ENCODE measurements at places on chromosomes 1 and 21.

- no peak for DNase-seq
Observed at GRCh38 chr1:172673761-172674160, 14.9 kb downstream of the FASLG start.

DNA sequence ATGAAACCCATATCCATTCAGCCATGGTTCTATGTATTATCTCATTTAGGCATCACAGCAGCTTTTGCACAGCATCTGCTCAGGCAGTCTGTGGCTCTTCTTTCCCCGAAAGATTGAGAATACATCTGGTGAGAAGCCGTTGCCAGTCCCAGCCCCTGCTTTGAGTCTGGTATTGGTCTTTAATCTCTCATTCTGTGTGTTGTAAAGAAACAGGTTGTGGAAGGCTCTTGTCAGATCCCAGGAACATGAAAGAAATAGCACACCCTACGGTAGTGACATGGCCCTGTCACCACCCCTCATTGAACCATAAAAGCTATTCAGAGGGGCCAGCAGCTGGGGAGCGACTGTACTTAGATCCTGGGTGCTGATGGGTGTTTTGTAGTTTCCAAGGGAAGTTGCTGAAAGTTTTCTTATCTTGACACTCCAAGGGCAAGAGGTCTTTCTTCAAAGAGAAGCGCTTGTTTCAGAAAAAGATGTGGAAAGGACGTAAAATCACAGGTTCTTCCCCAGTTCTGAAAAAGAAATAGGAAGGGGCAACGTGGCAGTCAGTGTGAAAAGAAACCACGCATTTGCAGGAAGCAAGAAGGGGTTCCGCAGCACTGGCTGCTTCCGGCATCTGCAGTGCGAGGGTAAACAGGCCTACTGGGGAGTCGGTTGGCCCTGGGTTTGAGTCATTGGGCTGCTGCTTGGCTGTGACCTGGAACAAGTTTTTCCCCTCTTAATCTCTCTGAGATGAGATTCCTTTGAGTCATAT lies 145.0 kb downstream of the DHRS3 start:
- no peak for DNase-seq

GRCh38 chr1:18479454-18479853 lies 1.3 kb upstream of the KLHDC7A start:
- no peak for DNase-seq

DNA sequence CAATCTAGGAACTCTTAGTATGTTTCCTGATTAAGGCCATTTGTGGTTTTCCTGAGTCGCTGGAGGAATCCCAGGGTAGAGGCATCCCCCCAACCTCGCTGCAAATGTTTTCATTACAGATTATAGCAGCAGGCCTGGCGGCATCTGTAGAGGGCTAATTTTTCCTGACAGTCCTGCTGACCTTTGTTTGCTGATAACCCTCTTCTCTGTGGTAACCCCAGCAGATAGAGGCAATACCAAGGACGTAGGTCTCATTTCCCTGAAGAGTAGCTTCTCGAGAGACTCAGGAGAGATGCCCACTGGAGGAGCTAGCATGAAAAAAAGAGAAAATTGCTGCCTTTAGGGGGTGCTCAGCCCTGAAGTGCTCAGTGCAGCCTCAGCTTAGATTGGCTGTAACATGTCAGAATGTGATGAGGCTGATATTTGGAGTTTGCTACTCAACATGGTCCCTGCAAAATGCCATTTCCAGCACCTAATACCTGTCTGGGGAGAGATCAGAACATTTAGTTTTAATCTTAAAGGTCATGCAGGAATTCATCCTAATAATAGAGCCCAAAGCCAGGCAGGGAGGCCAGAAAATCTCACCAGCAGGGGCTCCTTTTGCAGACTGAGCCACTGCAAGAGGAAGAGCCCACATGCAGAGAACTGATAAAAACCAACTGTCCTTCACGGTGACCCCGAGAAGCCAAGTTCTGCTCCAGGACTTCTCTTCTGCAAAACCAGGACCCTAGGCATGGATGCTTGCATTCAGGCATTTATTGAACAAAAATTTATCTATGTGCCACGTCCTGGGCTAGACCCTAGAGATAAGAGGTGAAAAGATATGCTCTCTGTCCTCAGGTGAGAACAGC lies 184.5 kb downstream of the KAZN start:
- no peak for DNase-seq

DNA sequence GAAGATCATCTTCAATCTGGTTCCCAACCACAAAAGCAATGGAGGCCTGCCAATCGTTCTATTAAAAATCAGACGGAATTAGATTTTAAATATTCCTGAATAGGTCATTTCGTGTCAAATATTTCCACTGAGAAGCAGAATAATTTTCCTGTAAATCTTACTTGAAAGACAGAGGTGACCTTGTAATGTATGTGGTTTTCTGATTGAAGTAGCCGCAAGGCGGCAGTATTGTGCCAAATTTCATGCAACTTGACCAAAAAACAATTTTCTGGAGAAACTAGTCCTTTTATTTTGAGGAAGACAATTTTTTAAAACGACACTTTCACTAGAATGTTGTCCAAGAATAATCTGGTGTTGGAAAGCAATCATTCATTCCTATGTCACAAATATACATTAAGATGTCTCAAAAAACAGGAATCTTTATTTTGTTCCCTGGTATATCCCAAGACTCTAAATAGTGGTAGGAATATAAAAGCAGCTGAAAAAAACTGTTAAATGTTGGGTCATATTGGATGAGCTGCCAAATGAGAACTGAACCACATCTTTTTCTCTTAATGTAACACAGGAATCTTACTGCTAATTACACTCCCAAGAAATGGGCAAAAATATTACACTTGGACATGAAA lies 33.6 kb downstream of the SPAG17 start:
- DNase-seq = peak; percentile 21

DNA sequence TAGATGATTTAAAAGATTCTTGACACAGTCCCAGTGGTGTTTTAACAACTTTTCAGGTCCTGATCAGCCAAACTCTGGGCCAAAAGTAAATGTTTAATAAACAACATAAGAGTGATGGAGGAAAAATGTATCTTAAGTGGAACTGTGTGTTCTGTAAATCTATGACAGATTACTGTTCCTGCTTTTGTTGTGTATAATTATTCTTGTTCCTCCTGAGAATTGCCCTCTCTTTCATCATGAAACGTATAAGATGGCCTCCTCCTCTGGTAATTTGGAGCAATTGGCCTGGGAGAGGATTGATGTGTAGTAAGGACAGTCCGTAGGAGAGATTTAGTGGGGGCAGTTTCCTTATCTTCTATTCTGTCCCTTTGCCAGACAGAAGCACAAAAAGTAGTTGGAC lies 34.5 kb downstream of the GALNT2 start:
- no peak for DNase-seq

DNA sequence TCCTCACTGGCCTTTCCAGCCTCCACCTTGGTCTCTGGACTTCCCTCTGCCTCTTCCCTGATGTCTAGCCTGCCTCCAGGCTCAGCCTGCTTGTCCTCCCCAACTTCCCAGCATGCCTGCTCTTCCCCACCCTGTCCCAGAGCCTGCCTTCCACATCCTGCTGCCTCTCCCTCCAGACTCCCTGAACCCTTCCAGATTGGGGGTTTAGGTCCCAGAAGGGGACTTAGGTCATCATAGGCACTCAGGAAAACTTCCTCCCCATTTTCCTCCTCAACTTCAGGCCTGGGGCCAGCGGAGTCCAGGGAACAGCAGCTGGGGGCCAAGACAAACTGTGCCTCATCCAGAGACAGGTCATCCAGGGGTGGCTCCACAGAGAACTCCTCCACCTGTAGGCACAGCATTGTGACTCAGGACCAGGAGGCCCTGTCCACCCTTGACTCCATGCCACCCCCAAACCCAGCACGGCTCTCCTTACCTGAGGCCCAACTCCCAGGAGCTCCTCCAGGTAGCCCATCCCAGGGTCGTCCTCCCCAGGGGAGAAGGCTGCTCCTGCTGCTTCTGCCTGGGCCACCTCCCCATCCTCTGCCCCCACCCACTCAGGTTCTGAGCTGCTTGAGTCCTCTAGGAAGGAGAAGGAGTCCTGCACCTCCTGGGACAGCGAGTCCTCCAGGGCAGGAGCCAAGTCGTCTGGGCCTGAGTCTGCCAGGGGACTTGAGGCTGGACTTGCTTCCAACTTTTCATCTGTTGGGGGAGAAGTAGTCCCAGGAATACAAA lies 3.4 kb upstream of the USF1 start:
- DNase-seq = no peak

DNA sequence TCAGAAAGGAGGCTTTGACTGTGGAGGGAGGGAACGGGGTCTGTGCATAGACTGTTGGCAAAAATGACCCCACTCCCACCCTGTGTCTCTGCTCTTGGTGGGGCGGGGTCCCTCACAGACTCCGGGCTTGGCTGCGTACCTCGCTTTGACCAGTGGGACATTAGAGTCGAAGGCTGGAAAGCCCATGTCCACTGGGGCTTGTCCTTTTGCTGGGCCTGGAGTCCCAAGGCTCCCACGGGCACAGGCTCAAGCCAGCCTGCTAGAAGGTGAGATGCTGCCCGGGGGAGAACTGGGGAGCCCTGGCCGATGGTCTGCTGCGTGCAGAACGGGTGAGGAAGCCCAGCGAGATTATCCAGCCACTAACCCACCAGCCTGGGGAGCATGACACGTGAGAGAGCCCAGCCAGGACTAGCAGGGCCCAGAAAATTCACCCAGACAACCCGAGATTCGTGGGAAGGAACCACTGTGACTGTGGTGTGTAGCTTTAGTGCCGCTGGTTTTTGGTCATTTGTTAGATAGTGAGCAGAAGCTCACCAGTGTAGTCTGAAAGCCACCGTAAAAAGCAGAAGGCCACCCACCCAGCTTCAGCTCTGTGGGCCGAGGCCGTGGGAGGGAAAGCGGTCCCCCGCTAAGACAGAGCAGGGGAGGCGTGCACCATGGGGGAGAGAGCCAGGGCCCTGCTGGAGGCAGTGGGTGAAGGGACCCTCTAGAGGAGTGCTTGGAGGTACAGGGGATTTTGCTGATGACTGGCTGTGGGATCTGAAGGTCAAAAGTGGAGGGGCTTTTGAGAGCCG lies 78.3 kb upstream of the C1orf174 start:
- no peak for DNase-seq

DNA sequence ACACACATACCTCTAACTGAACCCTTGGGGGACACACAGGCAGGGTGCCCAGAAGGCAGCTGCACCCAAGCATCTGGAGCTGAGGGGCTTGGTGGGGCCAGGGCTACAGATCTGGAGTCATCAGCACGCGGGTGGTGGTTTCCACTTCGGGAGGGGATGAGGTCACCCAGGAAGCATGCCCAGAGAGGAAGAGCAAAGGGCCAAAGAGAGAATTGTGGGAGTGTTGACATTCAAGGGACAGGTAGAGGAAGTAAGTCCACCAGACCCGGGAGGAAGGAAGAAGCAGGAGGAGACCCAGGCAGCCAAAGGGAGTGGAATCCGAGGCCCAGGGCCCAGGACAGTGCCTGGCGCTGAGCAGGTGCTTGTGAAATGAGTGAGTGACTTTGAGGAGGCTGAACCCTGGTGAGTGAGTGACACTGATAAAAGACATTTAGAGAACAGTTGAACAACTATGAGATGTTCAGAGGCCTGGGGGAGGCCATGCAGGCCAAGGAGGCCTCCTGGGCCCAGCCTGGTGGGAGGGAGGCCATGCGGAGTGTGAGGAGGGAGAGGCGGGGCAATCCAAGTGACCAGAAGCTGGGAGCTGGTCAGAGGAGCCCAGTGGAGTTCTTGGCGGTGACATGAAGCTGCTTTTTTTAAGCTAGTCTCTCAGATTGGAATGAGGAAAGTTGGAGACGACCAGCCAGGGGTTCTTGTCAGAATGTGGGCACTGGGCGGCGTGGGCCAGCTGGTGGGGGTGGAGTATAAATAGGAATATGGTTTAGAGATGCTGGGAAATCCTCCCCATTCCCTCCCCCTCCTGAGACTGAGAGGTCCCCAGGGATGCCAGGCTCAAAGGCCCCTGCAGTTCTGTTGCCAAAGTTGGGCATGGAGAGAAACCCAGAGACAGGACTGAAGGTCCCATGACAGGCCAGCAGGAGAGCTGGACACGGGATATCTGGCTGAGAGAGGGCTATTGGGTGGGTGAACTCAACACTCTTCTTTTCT lies 7.9 kb downstream of the CDK18 start:
- DNase-seq = no peak

GRCh38 chr1:151920149-151920548 lies 10.8 kb upstream of the THEM4 start:
- DNase-seq = no peak

DNA sequence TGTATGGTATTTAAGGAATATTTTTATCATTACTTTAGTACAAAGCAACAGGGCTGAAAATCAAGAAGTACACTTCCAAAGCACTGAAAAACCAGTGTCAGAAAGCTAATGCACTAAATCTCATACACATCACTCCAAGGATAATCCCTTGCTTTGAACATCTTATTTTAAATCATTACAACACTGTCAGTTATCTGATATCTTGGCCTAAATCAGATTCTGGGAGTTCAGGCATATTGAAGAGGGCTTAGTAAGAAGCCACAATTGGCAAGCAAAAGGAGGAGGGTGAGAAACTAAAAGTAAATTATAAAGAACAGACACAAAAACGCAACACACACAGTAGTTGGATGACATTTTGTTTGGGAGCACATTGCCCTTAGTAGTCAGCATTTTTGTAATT lies 448.4 kb downstream of the PCP4 start:
- DNase-seq = no peak

GRCh38 chr1:39905172-39905571 lies 3.5 kb upstream of the MYCL start:
- no peak for DNase-seq

DNA sequence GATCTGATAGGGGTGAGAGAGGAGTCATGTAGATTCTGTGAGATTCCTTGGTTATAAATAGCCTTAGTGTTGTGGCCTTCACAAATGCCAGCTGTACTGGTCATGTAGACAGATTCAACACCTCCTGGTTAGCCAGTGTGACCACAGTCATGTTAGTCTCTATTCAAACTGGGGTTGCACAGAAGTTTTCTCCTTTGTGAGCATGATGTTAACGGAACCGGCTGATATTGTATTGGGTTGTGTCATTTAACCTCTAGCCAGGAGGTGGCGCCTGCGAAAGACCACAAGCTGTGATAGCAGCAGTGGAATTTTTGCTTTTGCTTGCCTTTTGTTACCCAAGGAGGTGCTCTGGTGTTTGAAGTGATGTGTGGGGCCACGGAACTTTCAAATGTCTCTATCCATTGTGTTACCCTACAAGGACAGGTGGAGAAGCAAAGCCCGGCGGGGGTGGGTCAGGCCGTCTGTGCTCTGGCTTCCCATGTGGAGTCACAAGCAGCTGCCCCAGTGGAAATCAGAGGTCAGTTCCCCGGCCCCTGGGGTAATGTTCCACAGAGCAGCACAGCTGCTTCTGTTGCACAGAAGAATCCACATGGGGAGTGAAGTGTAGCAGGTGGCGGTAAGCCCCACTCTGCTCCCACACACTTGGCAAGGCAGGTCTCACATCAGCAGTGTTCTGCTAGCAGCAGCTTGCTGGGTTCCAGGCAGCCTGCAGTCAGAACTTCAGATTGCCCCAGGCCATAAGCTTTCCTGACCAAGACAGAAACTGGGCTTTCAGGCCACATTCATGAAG lies 112.6 kb downstream of the ADAMTS1 start:
- DNase-seq = no peak

- no peak for DNase-seq
Observed at GRCh38 chr1:201185527-201186128, 5.0 kb upstream of the IGFN1 start.

DNA sequence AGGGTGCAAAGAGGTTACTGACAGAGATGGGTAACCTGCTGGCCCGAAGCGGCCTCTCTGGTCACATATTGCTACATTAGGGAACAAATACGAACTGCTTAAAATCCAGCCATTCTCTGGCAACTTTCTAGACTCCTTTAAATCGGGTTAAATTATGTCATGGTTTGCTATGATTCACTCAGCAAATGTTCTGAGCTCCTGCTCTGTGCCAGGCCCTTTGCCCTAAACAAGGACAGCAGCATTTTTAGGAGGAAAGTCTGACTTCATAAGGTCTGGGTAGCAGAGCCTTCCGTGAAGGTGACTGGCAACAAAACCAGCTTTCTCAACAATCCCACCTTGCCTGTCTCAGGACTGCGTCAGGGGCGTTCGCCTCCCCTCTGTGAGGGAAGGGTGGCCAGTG lies 15.4 kb downstream of the ZP4 start:
- no peak for DNase-seq
